ENCODE measurements at places on chromosomes 16 and 17. TPM values are rescaled to one million over a fixed set of nuclear protein-coding genes. Genes with fewer than 3 reads are reported as not detected.

GRCh38 chr17:31598921-31599571 is 207.6 kb downstream of the RAB11FIP4 start:
- DNase-seq: no peak

DNA sequence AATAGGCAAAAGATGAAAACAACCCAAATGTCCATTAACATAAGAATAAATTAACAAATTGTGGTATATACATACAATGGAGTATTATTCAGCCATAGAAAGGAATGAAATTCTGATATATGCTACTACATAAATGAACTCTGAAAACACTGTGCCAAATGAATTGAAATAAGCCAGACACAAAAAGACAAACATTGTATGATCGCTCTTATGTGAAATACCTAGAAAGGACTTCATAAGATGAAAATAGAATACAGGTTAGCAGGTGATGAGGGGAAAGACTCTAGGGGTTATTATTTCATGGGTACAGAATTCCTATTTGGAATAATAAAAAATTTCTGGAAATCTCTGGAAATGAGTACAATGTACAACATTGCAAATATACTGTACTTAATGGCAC is 80.2 kb downstream of the BRIP1 start:
- no peak for DNase-seq

DNA sequence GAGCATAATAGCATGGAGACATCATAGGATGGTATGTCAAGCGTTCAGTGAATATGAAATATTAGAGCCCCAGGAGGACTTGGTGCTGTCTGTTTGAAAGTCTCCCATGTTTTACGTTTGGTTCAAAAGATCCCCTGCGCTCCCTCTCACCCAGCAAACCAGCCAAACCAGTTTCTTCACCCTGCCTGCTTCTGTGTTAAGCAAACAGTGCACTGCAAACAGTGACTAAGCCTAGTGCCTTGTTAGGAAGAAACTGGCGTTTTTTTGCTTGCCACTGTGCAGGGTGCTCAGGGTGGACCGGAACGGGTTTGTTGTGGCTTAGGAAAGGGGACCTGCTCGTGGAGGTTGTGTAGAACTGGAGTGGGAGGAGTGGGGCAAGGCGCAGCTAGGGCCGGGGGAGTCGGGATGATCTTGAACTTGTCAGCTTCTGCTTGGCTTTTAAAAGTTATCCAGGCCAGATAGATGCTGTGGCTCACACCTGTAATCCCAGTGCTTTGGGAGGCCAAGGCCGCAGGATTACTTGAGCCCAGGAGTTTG is 7.7 kb downstream of the CDH1 start:
- DNase-seq: peak; percentile 5

Gene PLD2
- 12.5 TPM for total RNA-seq

- DNase-seq: no peak
Measured at GRCh38 chr17:68176718-68177117, 71.1 kb upstream of the AMZ2 start.

- DNase-seq: peak; percentile 48
Measured at GRCh38 chr17:14302091-14302430, 1.2 kb downstream of the HS3ST3B1 start.

DNA sequence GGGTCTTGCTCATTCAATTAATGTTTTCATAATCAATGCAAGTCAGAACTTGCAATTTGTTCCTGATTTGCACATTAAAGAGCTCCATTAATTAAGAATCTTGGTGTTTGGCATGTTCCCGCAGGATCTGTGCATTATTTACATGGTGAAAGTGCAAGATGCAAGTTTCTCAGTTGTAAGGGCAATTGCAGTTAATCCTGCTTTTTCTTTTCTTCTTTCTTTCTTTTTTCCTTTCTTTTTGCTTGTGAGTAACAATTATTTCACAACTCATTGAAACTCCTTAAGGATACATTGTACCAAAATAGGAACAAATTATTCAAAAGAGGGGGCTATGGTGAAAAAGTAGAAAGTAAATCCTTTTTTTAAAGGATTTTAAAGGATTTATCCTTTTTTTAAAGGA is 24.2 kb downstream of the AATF start:
- no peak for DNase-seq

DNA sequence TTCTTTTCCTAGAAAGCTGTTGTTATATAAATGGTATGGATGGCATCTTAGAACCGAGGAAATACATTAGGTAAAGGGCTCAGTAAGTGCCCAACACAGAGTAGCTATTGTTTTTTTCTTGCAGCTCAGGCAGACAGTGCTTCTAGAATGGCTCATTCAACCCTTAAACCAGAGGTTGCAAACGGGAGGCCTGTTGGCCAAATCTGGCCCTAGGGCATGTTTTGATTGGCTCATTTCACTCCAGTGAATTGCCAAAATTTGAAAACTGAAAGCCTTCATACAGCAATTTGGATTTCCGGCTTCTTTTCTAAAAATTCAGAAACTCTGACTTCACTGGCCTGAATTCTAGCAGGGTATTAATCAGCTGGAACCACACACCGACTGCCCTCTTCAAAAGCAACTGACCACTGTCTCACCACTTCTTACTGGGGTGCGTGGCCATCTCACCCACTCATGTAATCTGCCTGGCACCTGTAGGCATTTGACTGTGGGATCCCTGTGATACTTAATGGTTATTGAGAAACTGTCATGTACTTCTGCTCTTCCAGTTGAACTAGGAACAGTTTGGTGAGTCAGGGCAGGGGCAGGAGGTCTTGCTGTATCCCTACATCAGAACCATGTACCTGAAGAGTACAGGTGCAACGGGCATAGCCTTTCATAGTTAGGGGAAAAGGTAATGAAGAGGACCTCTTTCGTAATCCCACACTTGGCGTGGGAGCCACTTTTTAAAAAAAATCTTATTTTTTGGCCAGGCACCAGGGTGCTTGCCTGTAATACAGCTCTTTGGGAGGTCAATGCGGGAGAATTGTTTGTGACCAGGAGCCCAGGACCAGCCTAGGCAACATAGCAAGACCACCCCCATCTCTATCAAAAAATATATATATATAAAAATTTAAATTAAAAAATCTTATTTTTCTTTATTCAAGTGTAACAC is 53.6 kb upstream of the SCNN1B start:
- no peak for DNase-seq

DNA sequence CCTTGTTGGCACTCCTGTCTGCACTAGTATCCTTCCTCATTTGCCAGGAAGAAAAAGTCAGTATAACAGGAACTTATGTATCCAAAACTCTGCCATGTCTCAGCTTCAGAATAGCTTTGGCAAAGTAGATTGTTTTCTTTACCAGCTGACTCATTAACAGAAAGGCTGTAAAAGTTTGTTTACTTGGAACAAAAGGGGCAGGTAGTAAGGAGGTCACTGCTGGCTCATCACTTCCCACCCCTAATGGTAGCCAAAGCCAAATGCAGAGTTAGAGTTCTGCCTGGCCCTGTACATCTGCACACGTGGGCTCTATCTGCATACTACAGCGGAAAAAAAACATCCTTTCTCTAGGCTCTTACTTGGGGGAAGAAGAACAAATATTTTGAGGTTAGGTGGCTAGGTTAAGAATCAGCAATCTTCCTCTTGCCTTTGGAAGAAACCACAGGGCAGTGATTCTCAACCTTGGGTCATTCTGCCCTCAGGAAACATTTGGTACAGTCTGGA is 90.9 kb upstream of the BCAR1 start:
- peak; percentile 65 for DNase-seq

Gene MYH8
- total RNA-seq: not detected

GRCh38 chr16:70160388-70160787 is 13.2 kb upstream of the CLEC18C start:
- DNase-seq: no peak

- no peak for DNase-seq
Measured at GRCh38 chr17:74429604-74430384, 2.1 kb upstream of the GPRC5C start.

Gene PLXDC1
- total RNA-seq: under 0.01 TPM

- DNase-seq: no peak
Measured at GRCh38 chr16:57355898-57356414, 2.6 kb upstream of the CCL22 start.

GRCh38 chr17:31321481-31321880 is at the start of gene EVI2A:
EVI2A (minus strand) TSS chr17:31321622; CDS start chr17:31319013, 2,609 bp downstream.
- DNase-seq: peak; percentile 88

Gene NLGN2
- 1.7 TPM for total RNA-seq

GRCh38 chr17:10197721-10198508 is 491 bp downstream of the GAS7 start:
- no peak for DNase-seq

- DNase-seq: peak; percentile 20
Measured at GRCh38 chr17:37742116-37742761, 2.6 kb downstream of the HNF1B start.

DNA sequence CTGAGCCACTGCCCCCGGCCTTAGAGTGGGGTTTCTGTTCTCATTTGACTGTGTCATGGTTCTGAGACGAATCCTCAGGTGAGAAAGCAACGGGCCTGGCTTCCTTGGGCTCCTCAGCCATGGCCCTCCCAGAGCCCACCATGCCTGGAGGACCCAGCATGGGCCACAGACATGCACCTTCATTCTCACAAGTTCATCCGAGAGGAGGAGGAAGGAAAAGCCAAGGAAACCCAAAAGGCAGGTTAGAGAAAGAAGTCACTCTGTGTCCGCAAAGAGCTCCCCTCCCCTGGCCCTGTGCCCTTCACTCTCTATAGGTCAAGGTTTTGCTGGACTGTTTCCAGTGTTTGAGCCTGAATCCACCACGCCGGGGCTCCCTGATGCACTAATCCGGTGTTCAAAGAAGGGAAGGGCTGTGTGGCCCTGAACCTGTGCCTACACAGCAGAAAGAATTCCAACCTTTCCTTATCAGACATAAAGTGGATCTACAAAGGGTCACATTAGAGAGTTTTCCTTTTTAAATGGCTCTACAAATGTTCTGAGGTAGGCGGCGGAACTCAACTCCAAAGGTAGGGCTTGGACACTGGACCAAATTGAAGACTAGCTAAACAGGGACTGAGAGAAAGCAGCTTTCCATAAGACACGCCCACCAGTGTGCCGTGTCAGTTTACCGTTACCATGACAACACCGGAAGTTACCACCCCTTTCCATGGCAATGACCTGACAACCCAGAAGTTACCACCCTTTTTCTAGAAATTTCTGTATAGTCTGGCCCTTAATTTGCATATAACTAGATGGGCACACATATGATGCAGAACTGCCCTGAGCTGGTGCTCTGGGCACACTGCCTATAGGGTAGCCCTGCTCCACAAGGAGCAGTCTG is 15.9 kb upstream of the PECAM1 start:
- no peak for DNase-seq

Gene RPAIN
- total RNA-seq: 40.0 TPM

DNA sequence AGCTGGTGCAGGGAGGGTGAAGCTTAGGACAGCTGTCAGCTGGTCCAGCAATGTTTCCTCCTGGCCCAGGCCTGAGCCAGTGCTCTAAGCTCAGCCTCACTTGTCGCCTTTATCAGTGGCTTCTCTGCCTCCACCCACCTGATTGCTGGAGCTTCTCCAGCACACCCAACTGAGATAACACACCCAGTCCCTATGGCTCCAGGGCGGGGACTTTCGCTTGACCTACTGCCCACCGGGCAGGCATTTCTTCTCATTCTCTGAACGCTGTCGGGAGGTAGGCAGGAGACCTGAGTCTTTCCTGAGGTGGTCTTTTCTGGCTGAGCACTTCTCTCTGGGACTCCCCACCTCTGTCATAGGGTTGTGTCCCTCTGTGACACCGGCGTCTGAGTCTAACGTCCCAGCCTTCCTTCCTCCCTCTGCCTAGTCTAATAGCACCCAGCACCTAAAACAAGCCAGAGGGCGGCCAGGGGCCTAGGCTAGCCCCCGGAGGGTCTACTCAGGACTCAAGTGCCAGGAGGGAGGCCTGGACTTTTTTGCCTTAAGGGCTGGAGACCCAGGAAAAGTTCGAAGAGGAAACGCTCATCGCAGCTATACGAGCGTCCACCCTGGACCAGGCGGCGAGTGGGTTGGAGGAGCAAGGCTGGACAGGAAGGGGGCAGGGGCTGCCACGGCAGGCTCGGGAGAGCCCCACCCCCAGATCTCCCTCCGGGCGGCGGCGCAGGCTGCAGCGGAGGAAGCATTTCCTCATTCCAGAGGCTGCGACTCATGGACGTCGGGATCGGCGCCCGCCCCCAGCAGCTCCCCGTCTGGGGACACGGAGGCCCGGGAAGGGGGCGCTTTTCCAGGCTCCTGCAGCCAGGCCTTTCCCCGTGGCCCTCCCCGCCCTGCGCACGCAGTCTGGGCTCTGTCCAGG is 756 bp downstream of the TAX1BP3 start:
- peak; percentile 91 for DNase-seq

DNA sequence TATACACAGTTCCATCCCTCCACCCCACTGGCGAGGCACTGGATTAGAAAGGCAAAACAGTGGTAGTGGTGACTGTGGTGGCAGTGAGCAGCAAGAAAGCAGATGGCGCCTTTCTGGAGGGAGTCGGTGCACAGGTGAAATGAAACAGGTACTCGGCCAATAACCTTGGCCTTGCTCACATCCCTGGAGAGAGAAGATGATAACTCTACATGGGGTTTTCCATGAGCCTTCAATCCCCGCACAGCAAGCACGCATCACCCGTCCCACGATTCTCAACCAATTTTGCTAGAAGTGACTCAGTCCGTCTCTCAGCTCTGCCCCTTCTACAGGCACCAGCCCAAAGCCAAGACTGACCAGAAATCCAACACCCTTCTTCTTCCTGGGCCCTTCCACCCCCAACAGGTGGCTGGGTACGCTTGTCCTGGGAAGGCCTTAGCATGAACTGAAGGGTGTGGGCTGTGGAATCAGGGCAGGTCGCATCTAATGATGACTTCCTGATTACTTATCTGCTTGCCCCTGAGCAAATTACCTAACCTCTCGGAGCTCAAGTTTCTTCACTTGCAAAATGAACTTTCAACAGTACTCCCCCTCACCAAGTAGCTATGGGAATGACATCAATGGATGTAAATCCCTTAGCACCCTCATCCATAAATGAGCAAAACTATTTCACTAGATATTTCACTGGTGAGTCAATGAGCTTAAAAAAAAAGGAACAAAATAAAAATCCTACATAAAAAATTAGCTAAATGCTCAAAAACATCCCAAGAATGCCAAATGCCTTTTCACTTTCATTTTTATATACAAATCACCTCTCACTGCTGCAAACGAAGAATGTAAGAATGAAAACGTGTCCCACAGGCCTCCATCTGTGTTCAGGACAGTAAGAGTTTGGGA is 18.0 kb downstream of the XPO6 start:
- DNase-seq: peak; percentile 98

DNA sequence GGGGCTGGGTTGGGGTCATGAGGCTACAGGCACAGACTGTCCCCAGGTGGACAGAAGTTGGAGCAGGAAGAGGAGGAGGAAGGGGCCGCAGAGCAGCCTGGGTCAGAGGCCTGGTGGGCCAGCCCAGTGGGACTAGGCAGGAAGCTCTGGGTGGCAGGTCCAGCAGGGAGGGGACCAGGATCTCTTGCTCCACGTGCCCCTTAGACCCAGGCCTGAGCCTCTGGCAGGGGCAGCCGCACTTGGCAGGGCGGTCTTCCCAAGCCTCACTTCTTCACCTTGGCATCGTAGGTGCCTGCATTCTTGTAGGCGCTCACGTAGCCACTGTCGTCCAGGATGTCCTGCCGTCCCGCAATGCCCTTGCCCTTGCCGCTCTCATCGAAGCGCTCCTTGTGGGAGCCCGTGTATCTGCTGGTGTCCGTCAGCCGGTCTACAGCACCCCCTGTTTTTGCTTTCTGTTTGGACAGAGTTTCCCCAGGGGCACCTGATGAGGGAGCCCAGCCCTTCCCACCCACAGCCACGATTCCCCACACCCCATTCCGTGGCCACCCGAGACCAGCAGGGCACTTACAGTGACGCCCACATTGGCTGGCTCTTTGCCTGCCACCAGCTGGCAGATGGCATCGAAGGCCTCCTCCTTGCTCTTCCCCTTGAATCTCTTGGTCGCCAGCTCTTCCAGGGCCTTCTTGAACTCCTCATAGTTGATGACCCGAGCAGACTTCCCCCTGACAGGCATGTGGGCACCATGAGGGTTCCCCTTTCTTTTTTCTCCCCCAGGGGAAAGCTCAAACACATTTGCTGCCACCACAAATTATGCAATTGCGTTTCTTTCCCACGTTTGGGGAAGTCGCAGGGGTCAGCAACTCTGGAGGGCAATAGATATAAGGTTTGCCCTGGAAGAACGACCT is 3.1 kb downstream of the TPPP3 start:
- no peak for DNase-seq

All from IMR-90 (cell line).